Fibroblast of skin of abdomen (primary cell): ENCODE measurements at places on chromosomes 5 and 9.
A peak's percentile ranks its signal among the peaks of the same experiment; 100 is the strongest.

DNA sequence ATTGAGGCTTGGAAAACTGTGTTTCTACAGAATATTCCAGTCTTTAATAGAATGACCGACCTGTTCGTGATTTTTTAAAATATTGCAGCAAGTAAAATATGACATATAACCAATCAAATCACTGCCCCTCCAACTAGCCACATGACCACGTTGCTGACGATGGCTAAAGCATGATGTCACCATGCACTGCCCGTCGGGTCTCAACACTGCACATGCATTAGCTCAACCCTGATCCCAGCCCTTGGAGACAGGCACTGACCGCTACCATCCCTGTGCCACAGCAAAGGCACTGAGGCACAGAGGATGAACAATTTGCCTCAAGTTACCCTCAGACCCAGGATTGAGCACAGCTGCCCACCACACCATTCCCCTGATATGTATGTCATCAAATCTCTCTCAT lies 13.5 kb downstream of the DDX31 start:
- DNase-seq, result no peak

- DNase-seq, result peak; percentile 51
These were observed 134.7 kb upstream of the SLIT3 start for GRCh38 chr5:169435506-169436229.

DNA sequence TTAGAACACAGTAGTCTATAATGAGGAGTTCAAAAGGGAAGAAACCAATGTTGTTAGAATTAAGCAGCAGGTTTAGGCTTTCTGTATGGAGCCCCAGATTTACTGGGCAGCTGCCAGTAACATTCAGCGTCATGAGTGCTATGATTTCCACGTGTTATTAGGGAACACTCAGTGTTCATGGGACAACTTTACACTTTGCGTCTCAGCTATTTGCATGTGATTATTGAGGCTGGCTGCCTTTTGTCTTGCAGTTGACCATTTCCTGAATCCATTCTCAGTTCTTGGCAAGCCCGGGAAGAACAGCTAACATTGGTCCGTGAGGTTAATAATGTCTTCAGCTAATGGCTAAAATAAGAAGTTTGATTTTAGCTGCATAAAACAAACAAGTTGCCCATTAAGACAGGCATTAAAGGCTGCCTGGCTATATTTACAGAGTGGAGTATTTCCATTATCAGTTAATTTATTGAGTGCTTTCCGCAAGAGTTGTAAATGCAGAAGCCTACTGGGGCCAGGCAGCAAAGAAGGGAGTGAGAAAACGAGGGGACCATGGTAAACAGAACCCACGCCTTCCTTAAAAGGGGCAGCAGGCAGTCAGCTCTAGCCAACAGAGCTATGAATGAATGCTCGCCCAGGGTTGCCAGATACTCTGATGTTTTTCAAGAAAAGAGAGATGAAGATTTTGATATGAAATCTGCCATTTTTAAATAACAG lies 120.9 kb downstream of the PIP5K1B start:
- no peak for DNase-seq

- no peak for DNase-seq
These were observed 174.7 kb upstream of the NFIB start for GRCh38 chr9:14488421-14489190.

- DNase-seq, result peak; percentile 79
These were observed 10.0 kb downstream of the TLE4 start for GRCh38 chr9:79581794-79582193.

GRCh38 chr5:156892223-156892622 lies 42.1 kb downstream of the PPP1R2B start:
- DNase-seq, result no peak

DNA sequence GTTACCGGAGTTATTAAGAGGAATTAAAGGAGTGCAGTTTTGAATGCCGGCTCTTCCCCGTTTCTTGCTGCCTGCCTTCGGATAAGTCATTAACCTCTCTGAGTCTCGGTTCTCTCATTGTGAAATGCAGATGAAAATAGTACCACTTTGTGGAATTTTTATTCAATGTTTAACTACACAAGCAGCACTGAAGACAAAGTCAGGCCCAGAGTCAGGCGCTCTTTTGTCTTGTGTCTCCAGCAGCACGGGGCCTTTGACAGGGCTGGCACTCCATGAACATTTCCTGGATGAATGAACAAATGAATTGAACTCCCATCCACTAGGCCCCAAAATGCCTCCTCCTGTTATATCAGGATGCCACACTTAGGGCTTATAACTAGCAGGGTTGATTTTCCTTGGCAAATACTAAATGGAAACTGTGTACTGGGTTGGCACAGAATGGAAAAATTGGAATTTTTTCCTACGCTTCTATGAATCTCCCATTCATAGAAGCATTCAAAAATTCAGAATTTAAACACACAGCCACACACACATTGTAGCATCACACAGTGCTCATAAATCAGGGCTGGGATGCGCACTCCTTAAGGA lies 332.8 kb downstream of the MLLT3 start:
- no peak for DNase-seq

DNA sequence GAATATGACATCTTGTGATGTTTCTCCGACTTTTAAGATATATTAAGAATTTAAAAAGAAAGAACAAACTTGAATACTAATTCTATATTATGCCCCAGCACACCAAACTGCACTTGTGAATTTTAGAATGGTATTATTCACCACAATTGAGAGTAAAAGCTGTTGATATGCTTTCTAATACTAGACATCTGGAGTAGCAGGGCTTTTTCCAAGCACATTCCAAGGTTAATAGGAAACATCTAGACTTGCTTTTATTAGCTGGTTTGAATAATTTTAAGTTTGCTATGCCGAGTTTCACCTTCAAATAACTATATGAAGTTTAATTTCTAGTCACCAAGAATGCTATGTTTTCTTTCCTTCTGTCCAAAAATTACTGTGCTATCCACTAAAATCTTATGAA lies 13.5 kb downstream of the NREP start:
- DNase-seq, result peak; percentile 58

DNA sequence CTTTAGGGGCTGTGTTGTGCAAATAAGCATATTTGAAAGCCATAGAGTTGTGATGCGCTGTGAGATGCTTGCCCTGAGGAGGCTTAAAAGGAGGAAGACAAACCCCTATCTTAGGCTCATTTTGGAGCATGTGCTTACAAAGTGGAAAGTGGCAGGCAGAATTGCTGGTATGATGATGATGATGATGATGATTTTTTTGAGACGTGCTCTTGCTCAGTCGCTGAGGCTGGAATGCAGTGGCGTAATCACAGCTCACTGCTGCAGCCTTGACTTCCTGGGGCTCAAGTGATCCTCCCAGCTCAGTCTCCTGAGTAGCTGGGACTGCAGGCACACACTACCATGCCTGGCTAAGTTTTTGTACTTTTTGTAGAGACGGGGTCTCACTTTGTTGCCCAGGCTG lies 1.7 kb downstream of the CNOT8 start:
- DNase-seq, result peak; percentile 65

DNA sequence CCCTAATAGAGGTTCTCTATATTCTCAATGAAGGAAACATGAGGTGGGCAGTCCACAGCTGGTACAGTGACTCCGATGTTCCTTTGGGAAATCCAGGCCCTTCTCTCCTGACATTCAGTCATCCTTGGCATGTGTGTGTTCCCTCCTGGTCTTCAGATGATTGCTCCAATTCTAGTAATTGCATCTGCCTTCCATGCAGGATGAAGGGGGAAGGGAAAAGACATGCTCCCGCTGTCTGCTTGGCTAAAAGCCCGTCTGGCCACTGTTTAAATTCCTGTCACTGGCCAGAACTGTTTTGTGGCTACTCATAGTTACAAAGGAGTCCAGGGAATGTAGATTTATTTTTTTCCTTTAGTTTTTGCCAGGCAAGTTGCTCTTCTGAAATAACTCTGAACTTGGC lies 65.0 kb downstream of the MAST4 start:
- peak; percentile 97 for DNase-seq
